ENCODE measurements at places on chromosomes 4 and X.

GRCh38 chr4:21780148-21780547, 168.4 kb downstream of the KCNIP4 start:
- no peak for DNase-seq

DNA sequence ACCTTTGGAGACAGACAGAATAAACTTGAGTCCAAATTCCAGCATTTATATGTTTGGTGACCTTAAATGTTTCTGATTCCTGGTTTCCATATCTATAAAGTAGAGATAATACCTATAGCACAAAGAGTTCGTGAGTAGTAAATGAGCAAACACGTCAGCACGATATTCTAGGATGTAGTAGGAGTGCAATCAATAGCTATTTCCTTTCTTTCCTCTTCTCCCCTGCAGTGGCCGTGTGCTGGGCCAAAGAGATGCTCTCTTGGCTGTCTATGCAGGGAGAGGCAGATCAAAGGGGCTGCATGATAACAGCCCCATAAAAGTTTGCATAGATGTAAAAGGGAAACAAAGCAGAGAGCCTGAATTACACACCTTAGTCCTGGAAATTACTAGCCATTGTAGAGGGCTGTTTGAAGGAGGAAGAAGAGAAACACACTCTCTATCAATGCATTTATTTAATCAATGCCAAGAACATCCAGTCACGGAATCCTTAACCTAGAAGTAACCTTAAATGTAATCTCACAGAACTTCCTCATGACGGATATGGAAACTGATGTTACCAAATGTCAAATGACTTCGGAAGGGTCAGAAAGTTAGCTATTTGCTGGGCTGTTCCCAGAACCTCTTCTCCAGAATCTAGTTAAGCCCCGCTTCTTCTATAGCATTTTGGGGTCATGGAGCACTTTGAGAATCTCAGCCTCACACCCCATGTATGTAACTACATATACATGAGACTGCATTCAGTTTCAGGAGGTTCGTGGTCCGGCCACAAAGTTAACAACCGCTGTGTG, 35.5 kb upstream of the PLAC8 start:
- DNase-seq: no peak

GRCh38 chr4:10875144-10875799, 190.7 kb upstream of the CLNK start:
- DNase-seq: no peak

DNA sequence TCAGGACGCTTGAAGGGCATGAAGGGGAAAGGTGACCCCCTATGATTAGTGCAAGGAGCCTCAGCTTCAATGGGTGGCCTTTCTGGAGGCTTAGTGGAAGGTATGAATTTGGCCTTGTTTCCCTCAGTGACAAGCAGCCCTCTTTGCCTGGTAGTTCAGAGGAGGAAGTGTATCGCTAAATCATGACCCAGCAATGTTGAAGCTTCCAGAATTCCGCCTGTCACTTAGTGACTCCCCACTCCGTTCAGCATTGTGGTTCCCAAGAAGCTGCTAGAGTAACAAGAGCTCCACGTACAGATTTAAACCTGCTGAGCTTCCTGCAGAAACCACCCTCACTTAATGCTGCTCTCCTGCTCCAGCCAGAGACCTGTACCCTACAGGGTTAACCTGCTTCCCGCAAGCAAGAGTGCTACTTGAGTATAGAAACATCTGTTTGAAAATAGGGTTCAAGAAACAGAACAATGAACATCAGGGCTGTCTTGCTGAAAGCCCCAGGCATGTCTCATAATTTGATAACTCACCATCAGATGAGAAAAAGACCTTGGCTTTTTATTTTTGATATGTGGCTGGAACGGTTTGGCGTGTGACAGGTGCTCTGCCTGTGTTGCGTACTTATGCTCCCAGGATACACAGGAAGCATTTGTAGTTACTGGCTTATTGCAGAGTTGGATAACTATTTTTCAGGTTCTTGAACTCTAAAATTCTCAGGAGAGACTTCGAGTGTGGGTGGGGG, 105.2 kb downstream of the UCHL1 start:
- DNase-seq: no peak

DNA sequence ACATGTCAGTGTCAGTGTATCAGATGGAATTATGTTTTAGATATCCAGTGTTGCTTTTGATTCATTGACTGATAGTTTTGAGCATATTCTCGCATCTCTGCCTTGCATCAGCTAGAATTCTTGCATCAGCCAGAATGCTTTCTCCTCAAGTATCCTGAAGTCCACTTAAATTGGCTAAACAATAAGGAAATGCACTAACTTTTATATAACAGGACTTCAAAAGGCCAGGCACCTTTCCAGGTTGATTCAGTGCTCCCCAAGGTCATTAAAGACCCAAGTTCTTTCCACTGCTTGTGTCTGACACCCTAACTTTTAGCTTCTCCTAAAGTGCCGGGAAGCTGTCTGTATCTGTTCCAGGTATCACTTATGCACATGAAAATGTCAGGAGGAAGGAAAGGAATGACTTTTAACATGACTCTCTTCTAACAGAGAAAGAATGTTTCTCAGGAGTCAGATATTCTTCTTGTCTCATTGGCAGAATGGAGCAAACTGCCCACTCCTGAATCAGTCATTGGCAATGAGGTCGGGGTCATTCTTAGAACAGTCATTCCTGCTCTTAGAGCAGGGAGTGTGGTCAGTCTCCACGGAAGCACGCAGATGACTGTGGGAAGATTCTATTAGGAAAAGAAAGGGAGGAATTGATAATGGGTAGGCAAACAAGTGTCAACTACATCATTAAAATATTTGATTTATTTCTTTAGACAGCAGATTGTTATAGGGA, 92.9 kb upstream of the TLL1 start:
- no peak for DNase-seq

- no peak for DNase-seq
Observed at GRCh38 chr4:85165808-85166207, 199.3 kb upstream of the WDFY3 start.

- DNase-seq: no peak
Observed at GRCh38 chr4:13836946-13837912, 209.7 kb upstream of the BOD1L1 start.

DNA sequence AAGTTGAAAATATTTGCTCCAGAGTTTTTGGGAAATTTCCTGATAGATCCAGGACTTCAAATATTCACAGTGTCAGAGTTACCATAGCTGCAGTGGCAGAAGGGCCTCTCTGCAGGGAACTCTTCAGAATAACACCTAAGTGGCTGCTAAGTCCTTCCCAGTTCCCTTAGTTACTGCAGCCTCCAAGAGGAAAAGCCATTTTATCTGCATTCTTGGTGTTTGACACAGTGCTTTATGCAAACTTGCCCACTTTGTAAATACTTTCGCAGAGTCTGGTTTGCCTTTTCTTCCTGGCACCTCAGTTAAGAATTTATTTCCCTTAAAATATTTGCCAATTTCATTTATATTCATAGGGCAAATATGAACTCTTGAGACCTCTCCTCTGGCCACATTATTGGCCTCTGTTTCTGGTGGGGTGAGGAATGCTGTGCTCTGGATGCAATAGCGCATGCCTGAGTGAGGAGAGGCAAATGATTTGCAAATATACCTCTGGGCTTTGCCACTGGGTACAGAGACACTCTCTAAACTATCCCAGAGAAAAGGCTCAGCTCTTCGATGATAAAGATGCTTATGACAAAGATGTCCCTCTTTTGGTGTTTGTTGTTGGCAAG, 566.3 kb upstream of the NR3C2 start:
- no peak for DNase-seq

DNA sequence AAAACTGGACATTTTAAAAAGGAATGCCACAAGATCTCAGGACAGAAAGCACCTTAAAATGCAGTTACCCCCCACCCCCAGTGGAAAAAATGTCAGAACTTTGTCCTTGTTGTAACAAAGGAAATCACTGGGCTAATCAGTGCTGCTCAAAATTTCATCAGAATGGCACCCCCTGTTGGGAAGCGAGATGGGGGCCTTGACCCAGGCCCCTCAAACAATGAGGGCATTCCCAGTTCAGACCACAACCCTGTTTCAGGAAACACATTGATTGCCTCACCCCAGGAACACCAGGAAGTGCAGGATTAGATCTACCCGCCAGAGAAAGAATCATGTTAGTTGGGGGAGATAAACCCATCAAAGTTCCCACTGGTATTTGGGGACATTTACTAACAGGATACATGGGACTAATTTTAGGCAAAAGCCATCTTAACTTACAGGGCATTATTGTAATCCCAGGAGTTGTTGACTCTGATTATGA, 16.4 kb downstream of the SPIN2B start:
- DNase-seq: no peak

- DNase-seq: no peak
Observed at GRCh38 chrX:55144697-55145096, 55.9 kb downstream of the PAGE2 start.

- DNase-seq: no peak
Observed at GRCh38 chr4:20264688-20265087, 13.0 kb downstream of the SLIT2 start.

- no peak for DNase-seq
Observed at GRCh38 chrX:10099411-10099810, 57.4 kb upstream of the CLCN4 start.

- DNase-seq: no peak
Observed at GRCh38 chr4:52982946-52983340, 120.8 kb downstream of the RASL11B start.

- peak; percentile 7 for DNase-seq
Observed at GRCh38 chrX:155056877-155057792, 13.8 kb downstream of the CMC4 start.

DNA sequence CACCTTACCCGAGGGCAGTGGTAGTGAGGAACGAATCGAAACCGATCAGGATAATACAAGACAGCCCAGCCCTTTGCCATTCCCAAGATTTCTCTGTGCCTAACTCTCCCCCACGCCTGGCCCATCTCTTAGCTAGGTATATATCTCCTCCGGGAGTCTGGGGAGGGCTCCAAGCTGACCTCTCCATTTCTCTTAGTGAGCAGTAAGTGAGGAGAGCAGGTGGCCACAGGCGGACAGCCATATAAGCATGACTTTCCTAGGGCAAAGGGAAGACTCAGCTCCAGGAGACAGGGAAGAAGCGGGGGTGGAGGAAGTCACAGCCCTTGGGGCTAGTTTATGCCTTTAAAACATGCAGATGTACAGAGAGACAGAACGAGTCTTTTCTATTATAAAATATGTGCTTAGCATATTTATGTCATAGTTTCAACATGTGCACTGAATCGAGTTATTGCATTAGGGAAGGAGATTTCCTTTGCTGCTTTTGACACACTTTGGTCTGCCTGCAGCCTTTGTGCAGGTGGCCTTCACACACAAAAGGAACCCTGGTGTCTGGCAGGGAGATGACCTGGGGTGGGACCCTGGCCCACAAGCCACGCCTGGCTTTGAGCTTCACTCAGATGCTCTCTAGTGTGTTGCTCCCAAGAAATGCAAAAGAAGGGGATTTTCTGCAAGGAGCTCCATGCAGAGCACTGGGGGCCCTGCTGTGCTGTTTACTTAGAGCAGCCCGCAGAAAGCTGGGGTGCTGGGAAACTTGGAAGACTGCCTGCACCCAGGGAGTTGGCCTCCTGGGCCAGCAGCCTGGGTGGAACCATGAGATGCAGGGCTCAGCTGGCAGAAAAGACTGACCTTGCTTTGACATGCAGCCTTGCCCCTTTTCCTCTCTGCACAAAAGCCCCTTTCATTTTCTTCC, 613.3 kb downstream of the BCOR start:
- DNase-seq: no peak

GRCh38 chr4:80185787-80186548, 11.3 kb upstream of the PRDM8 start:
- DNase-seq: no peak

- DNase-seq: no peak
Observed at GRCh38 chrX:38694394-38694793, 106.9 kb upstream of the MID1IP1 start.

DNA sequence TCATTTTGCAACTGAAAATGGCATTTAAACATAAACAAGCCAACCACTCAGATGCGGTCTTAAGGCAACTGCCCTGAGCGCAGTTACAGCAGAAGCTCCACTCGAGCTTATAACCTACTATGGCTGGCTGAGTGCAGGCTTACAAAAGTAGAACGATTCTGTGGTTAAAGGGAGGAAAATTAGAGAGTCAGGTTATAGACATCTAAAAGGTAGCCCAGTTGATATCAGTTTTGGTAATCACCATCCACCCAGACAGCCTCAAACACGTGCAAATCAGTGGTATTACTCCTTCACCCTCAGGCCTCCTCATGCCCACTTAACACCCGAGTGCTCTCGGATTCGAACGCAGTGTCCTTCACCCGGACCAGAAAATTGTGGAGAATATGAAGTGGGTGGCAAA, 3.1 kb downstream of the LEF1 start:
- DNase-seq: no peak

DNA sequence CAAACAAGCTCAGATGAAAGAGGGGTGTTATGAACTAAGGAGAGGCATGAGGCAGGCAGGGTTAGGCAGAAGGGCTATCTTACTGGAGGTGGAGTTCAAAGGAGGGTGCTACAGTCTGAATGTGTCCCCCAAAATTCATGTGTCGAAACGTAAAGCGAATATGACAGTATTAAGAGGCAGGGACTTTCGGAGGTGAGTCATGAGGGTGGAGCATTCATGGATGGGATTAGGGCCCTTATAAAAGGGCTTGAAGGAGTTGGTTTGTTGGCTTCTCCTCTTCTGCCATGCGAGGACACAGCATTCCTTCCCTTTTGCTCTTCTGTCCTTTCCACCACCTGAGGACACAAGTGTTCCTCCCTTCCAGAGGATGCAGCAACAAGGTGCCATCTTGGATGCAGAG, 22.9 kb downstream of the APLN start:
- DNase-seq: no peak

GRCh38 chrX:10111364-10112148, 45.2 kb upstream of the CLCN4 start:
- DNase-seq: no peak

DNA sequence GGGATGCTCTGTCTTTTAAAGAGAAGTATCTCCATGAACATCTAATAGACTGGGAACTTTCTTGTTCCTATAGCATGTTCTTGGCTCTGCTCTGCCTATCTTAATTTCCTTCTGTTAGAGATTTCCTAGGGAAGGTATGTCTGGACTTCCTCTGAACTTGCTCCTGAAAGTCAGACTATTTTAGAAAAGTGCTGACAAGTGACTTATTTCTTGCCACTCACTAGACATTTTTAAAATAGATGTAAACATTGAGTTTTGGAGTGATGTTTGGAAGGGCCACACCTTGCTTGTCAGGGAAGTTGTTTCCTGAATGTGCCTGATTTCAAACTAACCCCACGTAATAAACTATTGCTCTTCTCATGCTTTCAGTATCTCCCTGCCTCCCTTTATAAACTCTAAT, 62.4 kb upstream of the ATP8A1 start:
- DNase-seq: no peak

GRCh38 chrX:51336584-51336983, 4.0 kb downstream of the NUDT10 start:
- DNase-seq: no peak

DNA sequence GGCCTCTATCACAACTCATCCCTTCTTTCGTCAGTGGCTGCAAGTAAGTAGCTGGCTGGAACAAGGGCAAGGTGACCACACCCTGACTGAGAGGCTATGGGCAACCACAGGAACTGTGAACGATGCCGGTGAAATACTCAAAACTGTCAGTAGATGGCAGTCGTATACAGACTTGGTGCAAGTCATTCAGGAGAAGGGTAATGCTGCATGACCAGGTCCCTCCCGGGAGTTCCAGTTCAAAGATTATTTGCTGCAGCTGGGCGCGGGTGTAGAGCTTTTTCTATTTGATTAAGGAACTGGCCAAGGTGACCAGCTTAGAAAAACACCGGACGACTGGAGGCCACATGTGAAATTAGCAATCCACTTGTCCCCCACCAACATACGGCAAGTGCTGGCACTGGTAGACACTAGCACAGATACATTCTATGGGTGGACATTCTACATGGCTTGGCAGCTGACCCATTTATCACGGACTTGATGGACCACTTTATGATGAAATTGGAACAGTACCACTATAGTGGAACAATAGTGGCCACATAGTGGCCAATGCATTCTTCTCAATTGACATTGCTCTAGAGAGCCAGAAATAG, 726.6 kb downstream of the TRAM1L1 start:
- no peak for DNase-seq
